ENCODE measurements at places on chromosomes 2 and 18. TPM values are rescaled to one million over a fixed set of nuclear protein-coding genes. Genes with fewer than 3 reads are reported as not detected.

Gene AGXT
- total RNA-seq, result not detected

Gene RAX
- total RNA-seq, result not detected

Gene ASAP2
- total RNA-seq, result 29.7 TPM

Gene XRCC5
- 291 TPM for total RNA-seq

Gene ELOA2
- not detected for total RNA-seq

DNA sequence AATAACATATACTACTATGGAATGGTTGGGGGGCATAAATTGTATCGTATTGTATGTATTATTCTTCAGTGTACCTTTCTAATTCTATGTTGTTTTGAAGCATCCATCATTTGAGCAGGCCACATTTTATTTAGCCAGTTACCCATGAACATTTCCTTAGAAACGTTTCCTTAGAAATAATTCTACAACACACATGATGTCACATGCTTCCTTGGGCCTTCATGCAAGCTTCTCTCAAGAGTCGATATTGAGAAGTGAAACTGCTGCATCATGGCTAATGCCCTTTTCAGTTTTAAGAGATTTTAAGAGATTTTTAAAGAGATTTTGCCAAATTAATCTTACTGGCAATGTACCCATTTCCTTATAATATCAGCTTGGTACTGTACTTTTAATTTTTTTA lies 63.9 kb downstream of the ALPK2 start:
- H3K27me3 ChIP-seq, result no peaks in the 10 kb centered on the region
- DNase-seq, result no peak
- H3K36me3 ChIP-seq, result peaks cover 5% of the 10 kb centered on the region
- peaks cover 19% of the 10 kb centered on the region for H3K4me1 ChIP-seq

DNA sequence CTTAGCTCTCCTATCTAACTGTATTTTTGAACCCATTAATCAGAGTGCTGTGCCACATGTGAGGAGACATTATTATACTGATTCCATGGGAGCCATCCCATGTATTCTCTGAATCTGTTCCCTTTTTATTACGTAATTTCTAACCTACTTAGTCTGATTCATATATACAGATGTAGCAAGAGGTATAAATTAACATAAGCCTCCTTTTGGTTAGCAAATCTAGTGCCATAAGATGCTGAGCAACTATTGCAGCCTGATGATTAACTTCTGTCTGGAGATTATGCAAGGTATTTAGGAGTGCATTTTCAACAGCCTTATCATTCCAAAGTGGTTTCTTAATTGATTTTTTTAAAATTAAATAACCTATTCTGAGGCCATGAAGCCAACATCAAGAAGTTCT lies 114.1 kb upstream of the MSH2 start:
- no peak for DNase-seq
- no peaks in the 10 kb centered on the region for H3K36me3 ChIP-seq
- no peak overlapping the region for H3K4me3 ChIP-seq
- peaks cover 2% of the 10 kb centered on the region for H3K27me3 ChIP-seq
- peaks cover 15% of the 10 kb centered on the region for H3K4me1 ChIP-seq
- no peak overlapping the region for H3K27ac ChIP-seq

DNA sequence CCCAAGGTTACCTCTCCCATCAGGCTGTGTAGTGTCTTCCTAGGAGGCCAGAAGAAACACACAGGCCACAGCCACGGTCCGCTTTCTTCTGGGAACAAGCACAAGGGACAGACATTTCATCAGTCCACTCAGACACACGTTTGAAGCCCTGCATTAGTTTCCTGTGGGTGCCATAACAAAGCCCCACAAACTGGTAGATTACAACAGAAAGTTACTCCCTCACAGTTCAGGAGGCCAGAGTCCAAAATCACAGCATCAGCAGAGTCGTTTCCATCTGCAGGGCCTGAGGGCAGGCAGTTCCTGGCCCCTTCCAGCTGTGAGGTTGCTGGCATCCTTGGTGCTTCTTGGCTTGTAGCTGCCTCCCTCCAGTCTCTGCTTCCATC lies 8.8 kb upstream of the PRLH start:
- H3K27ac ChIP-seq, result no peak overlapping the region
- peaks cover 11% of the 10 kb centered on the region for H3K36me3 ChIP-seq
- no peak for DNase-seq

- peak overlapping the region; percentile 88 for H3K27ac ChIP-seq
- DNase-seq, result no peak
- H3K27me3 ChIP-seq, result no peaks in the 10 kb centered on the region
- H3K4me1 ChIP-seq, result peaks cover 89% of the 10 kb centered on the region
These were observed 264.5 kb downstream of the MEIS1 start for GRCh38 chr2:66699416-66699792.

DNA sequence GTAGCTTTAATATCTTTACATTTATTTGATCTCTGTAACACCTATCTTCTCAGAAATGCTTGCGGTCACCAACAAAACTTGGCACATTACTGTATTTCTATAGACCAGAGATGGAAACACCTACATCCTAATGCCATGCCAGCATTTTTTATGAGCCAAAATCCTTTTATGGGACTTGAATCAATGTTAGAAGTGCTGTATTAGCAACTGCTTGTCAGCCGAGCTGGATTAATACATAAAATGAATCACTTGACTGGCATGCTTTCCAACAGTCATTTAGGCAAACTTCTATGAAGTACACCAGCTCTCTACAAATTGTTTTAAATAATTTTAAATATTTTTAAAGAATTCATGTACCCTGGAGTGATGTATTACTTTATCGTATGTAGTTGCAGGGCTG lies 272.9 kb upstream of the NRP2 start:
- H3K4me3 ChIP-seq, result no peak overlapping the region
- no peaks in the 10 kb centered on the region for H3K36me3 ChIP-seq
- no peaks in the 10 kb centered on the region for H3K27me3 ChIP-seq
- peak overlapping the region; percentile 19 for H3K27ac ChIP-seq
- no peak for DNase-seq
- H3K4me1 ChIP-seq, result peaks cover 20% of the 10 kb centered on the region

- H3K27me3 ChIP-seq, result no peaks in the 10 kb centered on the region
- peaks cover 54% of the 10 kb centered on the region for H3K4me1 ChIP-seq
- no peaks in the 10 kb centered on the region for H3K36me3 ChIP-seq
- H3K27ac ChIP-seq, result peak overlapping the region; percentile 93
- H3K4me3 ChIP-seq, result no peak overlapping the region
These were observed 171.8 kb downstream of the ICOS start for GRCh38 chr2:204108330-204108751.

DNA sequence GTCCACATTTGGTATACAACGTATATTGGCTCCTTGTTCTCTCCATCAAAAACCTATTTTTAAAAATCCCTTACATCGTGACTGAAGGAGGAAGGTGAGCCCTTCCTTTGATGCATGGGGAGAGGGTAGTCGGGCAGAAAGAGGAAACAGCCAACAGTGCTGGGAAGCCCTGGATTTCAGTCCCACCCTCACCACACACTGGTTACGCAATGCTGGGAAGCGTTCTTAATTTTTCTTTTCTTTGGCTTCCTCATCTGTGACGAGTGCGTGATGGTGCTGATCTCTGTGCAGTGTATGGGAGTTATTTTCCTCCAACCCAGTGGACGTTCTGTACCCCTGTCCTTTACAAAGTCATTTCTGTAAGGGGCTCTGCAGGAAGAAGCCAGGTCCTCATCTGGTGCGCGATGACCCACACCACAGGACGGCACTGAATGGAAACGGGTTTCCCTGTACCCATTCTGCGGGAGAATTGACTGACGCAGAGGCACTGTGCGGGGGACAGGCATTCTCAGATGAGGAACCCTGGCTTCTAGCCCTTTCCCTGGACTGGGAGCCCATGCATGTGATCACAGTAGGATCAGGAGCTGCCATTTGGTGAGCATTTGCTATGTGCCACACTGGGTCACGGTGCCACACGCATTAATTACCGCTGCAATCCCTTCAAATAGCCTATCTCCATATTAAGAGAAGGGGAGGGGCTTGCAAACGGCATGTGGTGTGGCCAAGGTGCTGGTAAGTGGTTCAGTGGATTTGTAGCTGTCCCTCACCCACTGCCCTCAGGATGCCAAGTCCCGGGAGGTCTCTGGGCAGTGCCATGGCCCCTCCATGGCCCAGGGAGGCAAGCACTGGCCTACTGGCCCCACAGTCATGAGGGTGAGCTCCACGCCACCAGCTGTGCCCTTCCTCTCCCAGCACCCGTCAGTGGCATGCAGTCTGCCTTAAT lies 4.3 kb downstream of the COLEC11 start:
- DNase-seq, result no peak
- no peaks in the 10 kb centered on the region for H3K36me3 ChIP-seq
- H3K27ac ChIP-seq, result no peak overlapping the region
- no peak overlapping the region for H3K4me3 ChIP-seq

- H3K27ac ChIP-seq, result no peak overlapping the region
- no peak overlapping the region for H3K4me3 ChIP-seq
- H3K27me3 ChIP-seq, result peaks cover 13% of the 10 kb centered on the region
- no peaks in the 10 kb centered on the region for H3K36me3 ChIP-seq
- H3K4me1 ChIP-seq, result no peaks in the 10 kb centered on the region
These were observed 203.1 kb downstream of the INSIG2 start for GRCh38 chr2:118291251-118291880.

GRCh38 chr2:129821445-129821844 lies 158.0 kb upstream of the RAB6C start:
- no peak overlapping the region for H3K4me3 ChIP-seq
- no peaks in the 10 kb centered on the region for H3K27me3 ChIP-seq
- no peak for DNase-seq
- peaks cover 7% of the 10 kb centered on the region for H3K4me1 ChIP-seq
- H3K36me3 ChIP-seq, result peaks cover 10% of the 10 kb centered on the region
- peak overlapping the region; percentile 39 for H3K27ac ChIP-seq

DNA sequence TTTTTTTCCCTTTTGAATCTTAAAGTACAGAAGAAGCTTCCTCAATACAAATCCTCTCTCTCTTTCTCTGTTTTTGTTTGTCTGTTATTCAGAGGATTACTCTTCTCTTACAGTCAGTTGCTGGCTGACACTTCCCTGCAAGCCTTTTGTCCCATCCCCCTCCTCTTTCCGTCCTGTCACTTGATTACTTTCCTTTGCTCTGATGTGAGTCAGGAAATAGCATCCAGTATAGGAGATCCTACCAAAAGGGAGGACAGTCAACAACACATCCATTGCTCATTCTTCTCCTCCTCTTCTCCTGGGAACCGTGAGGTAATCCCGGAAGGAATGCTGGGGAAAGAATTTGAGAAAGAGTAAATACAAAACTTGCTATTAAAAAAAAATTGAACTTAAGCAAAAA lies 79.3 kb upstream of the SCN7A start:
- H3K36me3 ChIP-seq, result no peaks in the 10 kb centered on the region
- no peaks in the 10 kb centered on the region for H3K27me3 ChIP-seq
- no peak for DNase-seq
- H3K27ac ChIP-seq, result no peak overlapping the region
- peaks cover 4% of the 10 kb centered on the region for H3K4me1 ChIP-seq

DNA sequence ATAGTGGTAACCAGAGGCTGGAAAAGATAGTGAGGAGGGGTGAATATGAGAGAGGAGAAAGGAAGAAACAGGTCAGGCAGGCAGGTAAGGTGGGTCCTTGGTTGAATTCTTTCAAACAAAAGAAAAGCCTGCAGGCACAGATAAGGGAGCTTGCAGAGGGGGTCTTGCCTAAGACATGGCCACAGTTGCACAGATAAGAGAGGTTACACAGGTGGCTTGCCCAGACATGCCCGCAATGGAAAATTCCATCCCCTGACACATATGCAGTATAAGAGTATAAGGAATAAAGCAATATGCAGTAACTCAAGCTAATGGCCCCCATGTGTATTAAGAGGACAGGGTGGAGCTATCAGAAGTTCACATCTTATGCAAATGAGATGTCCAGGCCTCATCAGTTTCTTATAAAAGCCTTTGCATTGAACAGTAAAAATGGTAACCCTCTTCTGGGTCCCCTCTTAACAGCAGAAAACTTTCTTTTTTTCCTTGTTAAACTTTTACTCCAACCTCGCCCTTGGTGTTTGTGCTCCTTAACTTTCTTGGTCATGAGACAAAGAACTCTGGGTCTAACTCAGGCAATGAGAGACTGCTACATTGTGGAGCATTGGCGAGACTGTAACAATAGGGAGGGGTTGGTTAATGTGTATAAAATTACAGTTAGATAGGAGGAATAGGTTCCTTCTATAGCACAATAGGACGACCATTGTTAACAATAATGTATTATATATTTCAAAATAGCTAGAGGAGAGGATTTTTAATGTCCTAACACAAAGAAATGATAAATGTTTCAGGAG lies 764.6 kb downstream of the TSN start:
- no peak overlapping the region for H3K4me3 ChIP-seq
- no peak overlapping the region for H3K27ac ChIP-seq
- H3K36me3 ChIP-seq, result no peaks in the 10 kb centered on the region
- DNase-seq, result no peak

DNA sequence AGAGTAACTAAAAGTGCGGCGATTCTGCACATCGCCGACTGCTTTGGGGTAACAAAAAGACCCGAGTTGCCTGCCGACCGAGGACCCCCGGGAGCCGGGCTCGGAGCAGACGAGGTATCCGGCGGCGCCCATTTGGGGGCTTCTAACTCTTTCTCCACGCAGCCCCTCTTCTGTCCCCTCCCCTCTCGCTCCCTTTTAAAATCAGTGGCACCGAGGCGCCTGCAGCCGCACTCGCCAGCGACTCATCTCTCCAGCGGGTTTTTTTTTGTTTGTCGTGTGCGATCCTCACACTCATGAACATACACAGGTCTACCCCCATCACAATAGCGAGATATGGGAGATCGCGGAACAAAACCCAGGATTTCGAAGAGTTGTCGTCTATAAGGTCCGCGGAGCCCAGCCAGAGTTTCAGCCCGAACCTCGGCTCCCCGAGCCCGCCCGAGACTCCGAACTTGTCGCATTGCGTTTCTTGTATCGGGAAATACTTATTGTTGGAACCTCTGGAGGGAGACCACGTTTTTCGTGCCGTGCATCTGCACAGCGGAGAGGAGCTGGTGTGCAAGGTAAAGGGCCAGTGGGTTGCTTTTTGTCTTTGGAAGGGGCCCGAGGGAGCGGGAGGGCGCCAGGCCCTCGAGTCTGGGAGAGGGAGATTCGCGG lies 1.4 kb downstream of the TRIB2 start:
- peaks cover 2% of the 10 kb centered on the region for H3K27me3 ChIP-seq
- no peaks in the 10 kb centered on the region for H3K36me3 ChIP-seq
- peaks cover 57% of the 10 kb centered on the region for H3K4me1 ChIP-seq
- DNase-seq, result no peak

DNA sequence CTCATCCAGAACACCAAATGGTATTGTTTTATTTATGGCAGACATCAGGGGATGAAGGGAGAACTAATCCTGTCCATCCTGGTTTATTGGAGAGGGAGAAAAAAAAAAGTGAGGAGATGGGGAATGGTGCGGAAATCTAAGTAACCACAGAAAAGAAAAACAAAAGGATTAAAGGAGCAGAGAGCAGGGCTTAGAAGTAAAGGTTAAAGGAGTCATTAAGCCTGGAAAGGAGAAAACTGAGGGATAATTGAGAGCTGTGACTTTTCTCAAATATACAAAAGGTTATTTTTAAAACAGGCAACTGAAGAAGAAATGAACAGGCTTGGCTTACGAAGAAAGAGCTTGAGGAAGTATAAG lies 127.2 kb upstream of the PPP1CB start:
- no peak overlapping the region for H3K4me3 ChIP-seq
- peak overlapping the region; percentile 47 for H3K27ac ChIP-seq
- peaks cover 49% of the 10 kb centered on the region for H3K4me1 ChIP-seq
- DNase-seq, result no peak
- no peaks in the 10 kb centered on the region for H3K36me3 ChIP-seq
